Stomach (tissue), 19 donors: ENCODE measurements at places on chromosomes 11 and 22. TPM values are rescaled to one million over a fixed set of nuclear protein-coding genes. Genes with fewer than 3 reads are reported as not detected.

DNA sequence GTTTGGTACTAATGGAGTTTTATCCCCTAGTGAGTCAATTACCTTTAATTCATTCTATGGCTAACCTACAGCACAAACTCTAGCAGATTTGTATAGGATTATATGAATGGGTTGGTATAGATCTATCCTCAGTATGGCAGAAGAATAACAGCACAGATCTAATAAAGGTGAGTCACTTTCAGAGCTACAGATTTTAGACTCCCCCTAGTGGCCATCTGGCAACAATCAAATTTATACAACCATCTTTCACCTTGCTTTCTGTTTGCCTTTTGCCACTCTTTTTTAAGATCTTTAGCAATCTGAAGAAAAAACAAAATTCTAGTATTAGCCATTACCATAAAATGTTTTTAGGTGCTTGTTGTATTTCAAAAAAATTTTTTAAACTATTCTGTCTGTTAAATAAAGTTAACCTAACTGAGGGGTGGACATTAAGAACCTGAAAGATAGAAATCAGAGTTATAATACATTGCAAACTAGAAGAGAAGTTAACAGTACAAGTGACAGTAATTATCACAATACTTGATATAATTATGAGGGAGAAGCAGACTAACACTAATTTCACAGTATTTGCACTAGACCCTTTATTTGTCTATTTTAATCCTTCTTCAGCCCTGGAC, 25.8 kb downstream of the DDIAS start:
- DNase-seq = no peak

GRCh38 chr22:37822079-37822833, 926 bp upstream of the GALR3 start:
- DNase-seq = no peak

- no peak for DNase-seq
Observed at GRCh38 chr11:106727256-106727655, 291.0 kb downstream of the GUCY1A2 start.

GRCh38 chr11:93515441-93516025, 27.7 kb downstream of the SMCO4 start:
- DNase-seq = no peak

- DNase-seq = no peak
Observed at GRCh38 chr11:27209562-27210005, 153.4 kb downstream of the CCDC34 start.

DNA sequence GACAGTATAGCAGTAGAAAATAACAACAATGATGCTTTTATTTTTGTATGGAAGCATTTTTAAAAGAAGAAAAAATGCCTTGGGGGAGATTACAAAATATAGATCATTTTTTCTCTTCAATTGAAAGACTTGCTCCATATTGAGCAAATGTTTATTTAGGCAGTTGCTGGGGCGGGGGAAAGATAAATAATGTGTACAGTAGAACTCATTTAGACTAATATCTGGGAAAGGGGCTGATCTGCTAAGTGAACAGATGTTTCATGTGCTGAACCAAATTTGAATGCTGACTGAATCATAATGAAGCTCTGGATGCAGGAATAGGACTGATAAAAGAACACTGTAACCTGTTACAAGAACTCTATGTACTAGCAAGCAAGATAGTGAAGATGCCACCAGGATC, 457.1 kb upstream of the TENM4 start:
- no peak for DNase-seq

GRCh38 chr11:13606701-13607100, 61.8 kb upstream of the FAR1 start:
- DNase-seq = no peak

- DNase-seq = no peak
Observed at GRCh38 chr22:41488076-41488475, 19.2 kb downstream of the ACO2 start.

DNA sequence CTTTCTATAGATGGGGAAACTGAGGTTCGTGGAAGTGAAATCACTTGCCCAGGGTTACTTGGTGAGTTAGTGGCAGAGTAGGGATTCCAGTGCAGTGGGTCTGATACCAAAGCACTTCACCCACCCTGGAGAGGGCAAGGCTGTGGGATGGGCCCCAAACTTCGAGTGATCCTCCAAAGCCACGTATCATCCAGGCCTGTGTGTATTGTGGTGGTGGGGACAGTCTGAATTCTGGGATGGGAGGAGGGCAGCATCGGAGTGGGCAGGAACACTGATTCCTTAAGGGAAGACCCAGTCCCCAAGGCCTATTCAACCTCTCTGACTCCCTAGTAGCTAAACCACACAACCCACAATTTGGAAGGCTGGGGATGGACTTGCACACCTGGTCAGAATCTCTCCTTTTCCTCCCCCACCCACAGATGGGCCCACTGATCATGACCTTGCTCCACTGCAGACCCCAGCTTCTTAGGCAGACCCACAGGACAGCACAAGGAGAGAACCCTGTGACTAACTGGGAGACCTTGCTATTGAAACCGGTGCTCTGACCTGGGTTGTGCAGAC, 11.5 kb downstream of the TMPRSS13 start:
- no peak for DNase-seq

DNA sequence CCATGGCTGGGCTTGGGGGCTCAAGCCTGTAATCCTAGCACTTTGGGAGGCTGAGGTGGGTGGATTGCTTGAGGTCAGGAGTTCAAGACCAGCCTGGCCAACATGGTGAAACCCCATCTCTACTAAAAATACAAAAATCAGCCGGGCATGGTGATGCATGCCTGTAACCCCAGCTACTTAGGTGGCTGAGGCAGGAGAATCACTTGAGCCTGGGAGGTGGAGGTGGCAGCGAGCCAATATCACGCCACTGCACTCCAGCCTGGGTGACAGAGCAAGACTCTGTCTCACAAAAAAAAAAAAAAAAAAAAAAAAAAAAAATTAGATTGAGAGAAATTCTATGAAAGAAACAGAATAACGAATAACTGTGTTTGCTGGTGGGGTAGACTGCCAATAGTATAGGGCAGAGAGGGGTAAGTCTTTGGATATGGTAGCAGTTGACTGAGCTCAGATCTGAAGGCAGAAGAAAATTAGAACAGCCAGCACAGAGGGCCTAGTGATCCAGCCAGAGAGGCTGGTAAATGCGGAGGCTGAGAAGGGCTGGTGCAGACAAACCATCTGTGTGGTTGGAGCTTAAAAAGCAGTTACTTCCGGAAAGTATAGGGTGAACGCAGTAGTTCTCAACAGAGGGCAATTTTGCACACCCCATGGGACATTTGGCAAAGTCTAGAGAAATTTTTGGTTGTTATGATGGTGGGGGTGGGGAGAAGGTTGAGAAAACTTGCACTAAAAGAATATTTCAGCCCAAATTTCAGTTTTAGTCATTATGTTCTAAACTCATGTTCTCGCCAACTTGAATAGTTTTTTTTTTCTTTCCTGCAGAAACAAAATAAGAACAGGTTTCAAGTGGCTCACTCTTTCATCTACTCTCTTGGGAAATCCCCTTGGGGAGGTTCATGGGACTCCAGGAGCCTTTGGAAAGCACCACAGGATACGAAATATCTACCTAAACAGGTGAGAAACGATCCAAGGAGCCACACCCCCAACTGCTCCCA, 1.6 kb upstream of the HORMAD2 start:
- DNase-seq = no peak

- DNase-seq = no peak
Observed at GRCh38 chr11:84412862-84413261, 1126.7 kb upstream of the CCDC90B start.

GRCh38 chr22:29757096-29757495, 9.7 kb downstream of the ZMAT5 start:
- no peak for DNase-seq

GRCh38 chr11:2566223-2567025, 121.6 kb downstream of the KCNQ1 start:
- DNase-seq = peak; percentile 68

DNA sequence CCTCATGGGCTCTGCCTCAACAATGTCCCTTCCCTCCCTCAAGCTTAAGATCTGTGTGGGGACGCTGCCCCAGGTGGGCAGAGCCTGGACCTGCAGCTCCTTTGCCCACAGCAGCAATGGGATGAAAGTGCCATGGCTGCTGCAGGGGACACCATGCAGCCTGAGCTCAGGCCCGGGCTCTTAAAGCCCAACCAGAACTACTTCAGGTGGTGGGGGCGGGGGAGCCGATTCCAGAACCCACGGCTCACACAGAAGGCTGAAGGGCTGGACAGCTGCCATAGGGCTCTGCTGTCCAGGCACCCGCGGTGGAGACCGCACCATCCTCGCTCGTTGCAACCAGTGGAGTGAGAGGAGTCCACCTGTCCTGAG, 12.5 kb downstream of the CHID1 start:
- no peak for DNase-seq

DNA sequence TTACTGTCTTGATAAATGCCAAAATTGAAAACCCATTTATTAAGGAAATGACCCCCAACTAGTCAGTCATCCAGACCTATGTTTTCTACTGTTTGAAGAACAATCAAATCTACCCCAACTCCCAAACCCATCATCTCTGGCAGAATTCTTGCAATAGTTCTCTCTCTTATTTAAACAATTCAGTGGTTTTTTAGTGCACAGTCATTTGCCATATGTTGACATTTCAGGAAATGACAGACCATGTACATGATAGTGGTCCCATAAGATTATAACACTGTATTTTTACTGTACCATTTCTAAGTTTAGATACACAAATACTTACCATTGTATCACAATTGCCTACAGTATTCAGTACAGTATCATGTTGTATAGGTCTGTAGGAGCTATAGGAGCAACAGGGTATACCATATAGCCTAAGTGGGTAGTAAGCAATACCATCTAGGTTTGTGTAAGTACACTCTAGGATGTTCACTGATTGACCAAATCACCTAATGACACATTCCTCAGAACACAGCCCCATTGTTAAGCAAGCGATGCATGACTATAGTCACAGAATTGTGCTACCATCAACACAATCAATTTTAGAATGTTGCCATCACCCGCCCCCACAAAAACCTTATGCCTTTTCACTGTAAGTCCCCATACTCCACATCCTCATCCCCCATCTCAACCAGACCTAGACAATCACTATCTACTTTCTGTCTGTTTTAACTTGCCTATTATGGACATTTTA, 41.8 kb downstream of the MMP20 start:
- DNase-seq = no peak

DNA sequence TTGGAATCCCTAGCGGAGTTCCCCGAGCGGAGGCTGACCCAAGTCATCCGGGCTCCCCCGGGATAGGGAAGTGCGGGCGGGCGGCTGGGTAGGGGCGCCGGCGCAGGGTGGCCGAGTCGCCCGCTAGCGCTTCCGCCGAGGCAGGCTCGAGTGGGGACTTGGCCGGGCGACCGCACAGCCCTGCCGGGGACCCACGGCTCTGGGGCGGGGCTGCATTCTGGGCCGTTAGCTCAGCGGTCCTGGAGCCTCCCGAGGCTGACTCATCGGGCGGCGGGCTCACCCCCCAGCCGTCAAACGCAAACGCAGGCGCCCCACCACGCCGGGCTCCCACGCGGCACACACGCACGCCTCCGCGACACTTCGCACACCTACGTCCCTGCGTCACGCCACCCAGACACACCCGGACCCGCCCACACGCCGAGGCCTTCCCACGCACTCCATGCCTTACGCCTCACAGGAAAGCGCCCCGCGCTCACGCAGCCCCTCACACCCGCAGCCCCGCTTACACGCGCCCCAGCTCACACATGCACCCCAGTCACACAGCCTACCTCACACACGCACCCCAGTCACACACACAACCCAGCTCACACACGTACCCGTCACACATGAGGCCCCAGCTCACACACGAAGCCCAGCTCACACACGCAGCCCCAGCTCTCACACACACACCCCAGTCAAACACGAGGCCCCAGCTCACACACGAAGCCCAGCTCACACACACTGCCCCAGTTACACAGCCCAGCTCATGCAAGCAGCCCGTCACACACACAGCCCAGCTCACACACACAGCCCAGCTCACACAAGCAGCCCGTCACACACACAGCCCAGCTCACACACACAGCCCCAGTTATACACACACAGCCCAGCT, 1.2 kb downstream of the PHLDB1 start:
- DNase-seq = peak; percentile 86

DNA sequence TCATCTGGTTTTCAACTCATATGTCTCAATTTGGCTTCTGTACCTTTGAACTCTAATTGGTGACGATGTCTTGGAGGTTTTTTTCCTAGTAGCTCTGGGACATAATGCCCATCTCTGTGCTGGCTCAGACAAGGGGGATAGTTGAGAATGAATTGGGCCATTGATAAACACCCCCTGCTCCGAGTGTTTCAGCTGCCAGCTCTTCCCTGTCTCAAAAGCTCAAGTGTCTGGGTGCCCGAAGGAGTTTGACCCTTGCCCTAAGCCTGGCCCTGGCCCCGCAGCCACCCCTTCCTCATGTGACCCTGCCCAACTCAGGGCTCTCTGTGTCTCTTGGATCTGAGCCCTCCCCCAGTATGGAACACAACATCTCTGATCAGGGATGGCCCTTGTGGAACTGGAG, 3.0 kb downstream of the INSC start:
- DNase-seq = peak; percentile 43

GRCh38 chr22:23075525-23076216, 5.4 kb downstream of the GNAZ start:
- no peak for DNase-seq

DNA sequence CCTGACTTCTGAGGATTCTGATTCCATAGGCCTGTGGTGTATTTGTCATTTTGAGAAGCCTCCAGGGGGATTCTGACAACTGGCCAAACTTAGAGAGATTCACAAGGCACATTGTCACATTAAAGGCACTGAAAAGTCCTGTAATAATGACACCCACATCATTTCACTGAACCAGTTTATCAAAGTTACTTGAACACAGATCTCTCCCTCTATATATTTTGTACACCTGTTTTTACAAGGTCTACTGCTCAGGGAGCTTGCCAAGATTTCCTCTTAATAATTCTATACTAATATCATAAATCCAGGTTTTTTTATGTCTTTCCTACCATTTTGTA, 50.0 kb downstream of the LRRC74B start:
- DNase-seq = no peak

Gene LYVE1
- total RNA-seq = 149 TPM

Gene MTA2
- 53.9 TPM for total RNA-seq

Gene GVQW3
- total RNA-seq = 2.2 TPM

Gene DNAJB7
- not detected for total RNA-seq

Gene C11orf16
- total RNA-seq = not detected

Gene PATE2
- total RNA-seq = not detected

Gene MS4A8
- 2.6 TPM for total RNA-seq

Gene FOLR1
- not detected for total RNA-seq

Gene NOX4
- total RNA-seq = not detected
